Thoracic aorta (tissue), 2 donors: ENCODE measurements at places on chromosomes 11 and 22. TPM values are rescaled to one million over a fixed set of nuclear protein-coding genes. Genes with fewer than 3 reads are reported as not detected.

IFITM10 gene
- 28.6 TPM for total RNA-seq

RAG2 gene
- total RNA-seq: not detected

TMEM132A gene
- total RNA-seq: 7.7 TPM

VSIG10L2 gene
- not detected for total RNA-seq

CCDC15 gene
- 1.2 TPM for total RNA-seq

PCNX3 gene
- total RNA-seq: 37.5 TPM

DNA sequence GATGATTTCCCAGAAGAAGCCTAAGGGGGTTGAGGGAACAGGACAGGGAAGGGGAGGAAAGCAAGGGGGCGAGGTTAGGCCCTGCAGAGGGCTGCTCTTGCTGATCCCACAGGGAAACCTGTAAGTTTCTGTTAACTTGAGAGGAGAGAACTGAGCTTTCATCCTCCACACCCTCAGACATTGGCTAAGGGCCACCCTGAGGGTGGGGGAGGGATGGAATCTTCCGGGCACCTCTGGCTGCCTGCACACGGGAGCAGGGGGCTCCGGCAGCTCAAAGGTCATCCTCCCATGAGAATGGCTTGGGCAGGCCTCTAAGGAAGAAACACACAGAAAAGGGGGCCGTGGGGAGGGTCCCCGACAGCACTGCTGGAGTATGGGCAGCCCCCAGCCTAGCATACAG lies 108.1 kb downstream of the TSPAN18 start:
- DNase-seq: no peak

CSRP3 gene
- total RNA-seq: not detected

DNA sequence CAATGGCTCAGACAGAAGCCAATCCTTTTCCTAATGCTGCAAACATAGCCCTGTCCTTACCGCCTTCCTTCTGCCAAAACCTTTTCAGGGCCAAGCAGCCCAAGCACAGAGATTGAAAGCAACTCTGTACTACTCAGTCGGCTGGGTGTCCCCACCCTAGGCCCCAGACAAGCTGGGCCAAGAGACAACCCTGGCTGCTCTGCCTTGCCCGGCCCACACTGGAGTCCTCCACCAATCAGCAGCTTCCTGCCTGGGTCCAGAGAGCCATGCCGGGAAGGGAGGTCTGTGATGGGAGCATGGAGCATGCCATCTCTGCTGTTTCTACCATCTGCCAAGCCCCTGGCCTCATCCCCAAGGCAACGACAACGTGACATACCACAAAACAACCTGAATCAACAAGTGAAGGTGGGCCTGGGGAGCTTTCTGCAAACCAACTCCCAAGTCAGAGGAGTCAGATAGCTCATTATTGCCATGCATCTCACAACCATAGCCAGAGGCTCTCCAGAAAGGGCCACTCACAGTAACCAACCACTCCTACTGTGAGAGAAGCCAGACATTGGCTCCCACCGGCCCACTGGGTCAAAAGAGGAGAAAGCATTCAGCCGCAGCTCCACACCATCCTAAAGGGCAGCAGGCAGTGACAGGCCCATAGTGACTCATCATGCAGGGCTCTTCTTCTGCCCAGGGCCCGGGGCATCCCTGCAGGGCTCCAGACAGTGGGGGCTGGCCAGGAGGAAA lies 18.2 kb downstream of the PATZ1 start:
- DNase-seq: no peak

GRCh38 chr11:34647532-34647931 lies 26.6 kb downstream of the EHF start:
- DNase-seq: no peak

DNA sequence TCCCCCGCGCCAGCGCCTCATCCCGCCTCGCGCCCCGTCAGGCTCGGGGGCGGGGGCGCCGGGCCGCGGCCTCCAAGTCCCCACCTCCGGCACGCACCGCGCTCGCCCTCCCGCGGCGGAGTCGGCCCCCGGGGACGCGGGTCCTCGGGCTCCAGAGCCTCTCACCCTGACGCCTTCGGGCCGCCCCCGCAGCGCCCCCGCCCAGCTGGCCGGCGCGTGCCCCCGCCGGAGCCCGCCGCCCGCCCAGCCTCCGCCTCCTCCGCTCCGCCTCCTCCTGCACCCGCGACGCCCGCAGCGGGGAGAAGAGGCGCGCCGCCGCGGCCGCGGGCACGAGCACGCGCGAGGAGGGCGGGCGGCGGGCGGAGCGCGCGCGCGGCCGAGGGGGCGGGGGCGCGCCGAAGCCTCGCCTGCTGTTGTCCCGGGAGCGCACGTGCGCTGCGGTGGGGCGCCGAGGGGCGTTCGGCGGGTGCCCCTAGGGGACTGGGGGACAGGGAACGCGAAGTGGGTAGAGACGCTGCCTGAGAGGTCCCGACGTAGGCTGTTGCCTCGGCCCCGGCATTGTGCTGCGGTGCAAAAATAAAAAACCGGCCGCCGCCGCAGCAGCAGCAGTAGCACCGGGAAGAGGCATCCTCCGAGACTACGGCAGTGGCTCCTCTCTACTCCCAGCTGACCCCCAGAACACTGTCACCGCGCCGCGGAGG lies 87.4 kb upstream of the ARHGAP32 start:
- peak; percentile 4 for DNase-seq

GAS2L1 gene
- total RNA-seq: 52.9 TPM

PPFIBP2 gene
- 43.5 TPM for total RNA-seq

- DNase-seq: no peak
Measured at GRCh38 chr22:24483976-24484545, 11.1 kb upstream of the UPB1 start.

NAV2 gene
- 125 TPM for total RNA-seq

DNA sequence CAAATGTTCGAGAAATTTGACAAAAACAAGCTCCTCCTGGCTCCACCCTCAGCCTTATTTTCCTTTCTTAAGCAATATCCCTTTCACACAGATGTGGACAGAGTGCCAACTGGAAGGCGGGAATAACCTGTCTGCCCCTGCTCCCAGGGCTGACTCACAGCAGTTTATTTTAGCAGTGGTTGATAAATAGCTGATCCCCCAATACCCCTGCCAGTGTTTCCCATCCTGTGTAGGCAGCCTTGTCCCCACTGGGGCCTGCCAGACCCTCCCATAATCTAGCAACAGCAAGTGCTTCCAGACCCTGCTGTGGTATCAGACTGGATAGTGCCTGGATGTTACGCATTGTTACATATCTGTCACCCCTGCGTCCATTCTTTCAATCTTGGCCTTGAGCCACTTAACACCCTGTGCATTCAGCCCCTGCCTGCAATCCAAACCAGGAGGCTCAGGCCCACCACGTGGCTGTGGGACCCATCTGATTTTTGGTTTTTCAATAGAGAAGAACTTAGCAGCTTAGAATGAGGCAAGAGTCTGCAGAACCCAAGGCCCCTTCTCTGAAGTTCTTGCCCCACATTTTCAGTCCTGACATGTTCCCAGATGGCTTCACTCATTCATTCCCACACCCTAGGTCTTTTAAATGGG lies 53.7 kb downstream of the PARVA start:
- peak; percentile 71 for DNase-seq

GRCh38 chr11:117523680-117524079 lies 196.0 kb downstream of the CEP164 start:
- no peak for DNase-seq

WEE1 gene
- 36.9 TPM for total RNA-seq

- no peak for DNase-seq
Measured at GRCh38 chr22:31278626-31279326, 13.5 kb downstream of the PIK3IP1 start.

GRCh38 chr11:95371153-95371552 lies 140.2 kb upstream of the SESN3 start:
- no peak for DNase-seq

- no peak for DNase-seq
Measured at GRCh38 chr11:75204012-75204674, 36.4 kb upstream of the TPBGL start.

SEC14L6 gene
- total RNA-seq: 0.27 TPM

SLC7A4 gene
- total RNA-seq: 1.2 TPM

DDX25 gene
- total RNA-seq: not detected
